NCI-H2081 treated with DMSO at 0.1 percent for 48 hours (cell line): ENCODE measurements at places on chromosomes 5 and 9.

DNA sequence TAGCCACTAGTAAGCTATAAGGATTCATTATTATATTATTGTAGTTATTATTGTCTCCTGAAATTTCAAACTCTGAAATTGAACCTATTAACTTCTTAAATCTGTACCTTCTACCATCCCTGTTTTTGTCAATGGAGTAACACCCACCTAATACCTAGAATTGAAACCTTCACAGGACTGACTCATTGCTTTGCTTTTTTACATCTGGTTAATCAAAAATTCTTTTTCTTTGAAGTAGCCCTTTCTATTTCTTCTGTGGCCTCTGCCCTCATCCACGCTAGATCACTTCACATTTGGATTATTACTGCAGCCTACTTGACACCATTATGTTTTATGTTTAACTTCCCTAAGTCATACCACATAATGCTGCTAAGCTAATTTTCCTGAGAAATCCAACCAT lies 35.6 kb downstream of the RBM27 start:
- DNase-seq, result no peak

DNA sequence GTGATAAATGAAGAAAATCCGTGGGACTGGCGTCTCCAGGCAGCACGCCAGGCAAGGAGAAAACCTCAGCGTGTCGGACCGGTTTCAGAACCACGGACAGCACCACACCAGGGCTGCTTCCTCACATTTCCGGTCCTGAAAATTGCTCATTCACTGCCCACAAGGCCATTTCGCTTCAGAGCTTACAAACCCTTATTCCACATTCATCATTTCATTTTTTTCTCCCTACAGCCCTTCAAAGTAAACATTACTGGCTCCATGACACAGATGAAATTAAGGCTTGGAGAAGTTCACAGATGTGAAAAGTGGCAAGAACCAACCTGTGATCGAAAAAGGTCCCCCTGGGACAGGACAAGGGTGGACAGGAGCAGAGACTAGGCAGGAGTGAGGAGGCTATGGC lies 1.5 kb upstream of the GPRIN1 start:
- DNase-seq, result no peak

- no peak for DNase-seq
These were observed 974 bp downstream of the C9orf40 start for GRCh38 chr9:74951725-74952151.

DNA sequence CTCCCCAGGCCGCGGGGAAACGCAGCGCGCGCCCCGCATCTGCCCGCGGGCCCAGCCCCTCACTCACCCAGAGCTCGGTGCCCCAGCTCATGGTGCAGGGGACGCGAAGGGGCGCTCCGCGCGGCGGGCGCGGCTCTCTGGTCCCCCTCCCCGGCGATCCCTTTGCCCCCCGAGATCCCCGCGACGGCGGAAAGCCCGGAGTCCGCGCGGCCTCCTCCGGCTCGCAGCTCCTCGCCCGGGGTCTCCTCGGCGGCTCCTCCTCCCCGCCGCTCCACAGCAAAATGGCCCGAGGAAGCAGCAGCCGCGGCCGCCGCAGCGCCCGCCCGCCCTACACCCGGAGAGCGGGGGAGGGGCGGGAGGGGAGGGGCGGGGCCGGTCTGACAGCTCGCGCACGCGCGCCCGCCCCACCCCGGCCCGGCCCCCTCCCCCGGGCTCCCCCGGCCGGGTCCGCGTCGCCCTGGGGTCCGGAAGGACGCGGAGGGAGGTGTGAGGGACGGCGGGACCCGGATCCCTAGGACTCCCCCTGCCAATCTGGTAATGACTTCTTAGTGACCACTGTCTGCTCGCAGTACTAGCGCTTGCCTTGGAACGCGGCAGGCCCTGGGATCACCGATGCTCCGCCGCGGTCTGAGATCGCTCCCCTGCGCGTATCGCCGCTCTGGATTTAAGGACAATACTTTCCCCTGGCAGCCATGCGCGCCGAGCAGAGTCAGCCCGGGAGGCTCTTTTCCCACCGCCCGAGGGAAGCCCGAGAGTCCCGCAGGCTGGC lies at the start of gene FNBP1:
Gene FNBP1 (minus strand): TSS at position 305 of the 769 bp plus-strand sequence. CDS start 214 bp downstream, at position 91.
- DNase-seq, result no peak

- DNase-seq, result no peak
These were observed 8.5 kb downstream of the PTGS1 start for GRCh38 chr9:122379340-122379739.

DNA sequence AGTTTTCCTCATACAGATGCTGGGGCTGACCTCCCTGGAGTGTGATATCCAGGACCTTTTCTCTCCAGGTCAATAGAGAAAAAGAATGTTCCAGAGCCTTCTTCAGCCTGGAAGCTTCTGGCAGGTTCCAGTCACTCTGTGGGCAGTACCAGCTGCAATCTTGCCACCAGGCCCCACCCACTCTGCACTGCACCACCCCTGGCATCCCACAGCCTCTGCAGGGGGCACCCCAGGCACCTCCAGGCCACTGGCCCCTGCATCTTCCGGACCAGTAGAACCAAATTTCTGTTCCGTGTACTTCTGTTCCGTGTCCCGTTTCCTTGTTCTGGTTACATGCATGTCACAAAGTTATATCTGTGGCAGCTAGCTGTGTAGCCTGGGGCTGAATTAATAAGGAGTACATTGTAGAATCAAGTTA lies 83.3 kb upstream of the ZBTB43 start:
- DNase-seq, result no peak

DNA sequence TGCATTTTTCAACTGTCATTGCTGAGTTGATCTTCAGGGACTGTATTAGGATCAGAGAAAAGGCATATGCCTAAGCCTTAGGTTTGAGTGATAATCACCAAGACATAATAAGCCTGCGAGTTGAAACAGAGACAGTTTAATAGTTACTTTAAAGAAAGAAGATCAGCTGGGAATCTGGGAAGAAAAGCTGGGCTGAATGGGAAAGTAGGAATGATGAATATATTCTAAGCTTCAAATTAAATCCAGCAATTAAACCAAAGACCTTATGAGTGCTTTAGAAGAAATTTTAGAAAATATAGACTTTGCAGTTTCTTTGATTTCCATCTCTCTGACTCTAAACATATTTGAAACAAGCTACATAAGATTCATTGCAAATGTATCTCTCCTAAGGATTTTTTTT lies 222.3 kb downstream of the ENC1 start:
- no peak for DNase-seq

DNA sequence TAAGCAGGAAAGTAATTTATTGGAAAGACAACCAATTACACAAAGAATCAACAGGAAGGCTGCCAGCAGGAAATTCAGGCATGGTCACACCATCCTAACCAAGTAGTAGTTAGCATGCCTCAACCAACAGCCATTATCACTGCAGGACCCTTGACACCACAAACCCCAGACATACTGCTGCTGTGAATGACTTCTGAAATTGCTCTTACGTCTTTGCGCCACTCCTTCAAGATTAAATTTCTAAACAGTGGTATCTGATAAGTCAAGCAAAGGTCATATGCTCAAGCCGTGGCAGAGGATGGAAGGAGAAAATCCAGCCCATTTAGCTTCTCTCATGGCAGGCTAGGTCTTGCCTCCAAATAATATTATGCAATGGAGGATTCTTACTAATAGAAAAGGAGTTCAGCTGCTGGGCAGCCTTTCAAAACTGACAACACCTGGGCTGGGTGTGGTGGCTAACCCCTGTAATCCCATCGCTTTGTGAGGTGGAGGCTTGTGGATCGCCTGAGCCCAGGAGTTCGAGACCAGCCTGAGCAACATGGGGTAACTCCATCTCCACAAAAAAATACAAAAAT lies 5.0 kb upstream of the PTGER4 start:
- no peak for DNase-seq

DNA sequence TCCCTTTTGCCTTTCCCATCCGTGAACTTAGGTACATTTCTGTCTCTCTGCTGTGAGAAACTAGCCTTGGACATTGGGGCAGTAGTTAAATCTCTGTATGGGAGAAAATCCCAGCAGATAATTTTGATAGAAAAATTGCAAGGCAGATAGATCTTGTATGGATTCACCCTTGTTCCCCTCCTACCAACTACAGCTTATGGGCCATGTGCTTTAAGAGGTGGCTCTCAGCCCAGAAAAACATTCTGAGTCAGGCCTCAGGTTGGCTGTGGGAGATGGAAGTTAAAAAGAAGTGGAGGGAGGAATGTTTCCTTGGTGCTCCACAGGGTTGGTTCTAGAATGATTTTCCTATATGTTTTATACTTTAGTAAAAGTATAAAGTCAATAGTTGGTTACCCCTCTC lies 1.4 kb upstream of the KDM3B start:
- no peak for DNase-seq

DNA sequence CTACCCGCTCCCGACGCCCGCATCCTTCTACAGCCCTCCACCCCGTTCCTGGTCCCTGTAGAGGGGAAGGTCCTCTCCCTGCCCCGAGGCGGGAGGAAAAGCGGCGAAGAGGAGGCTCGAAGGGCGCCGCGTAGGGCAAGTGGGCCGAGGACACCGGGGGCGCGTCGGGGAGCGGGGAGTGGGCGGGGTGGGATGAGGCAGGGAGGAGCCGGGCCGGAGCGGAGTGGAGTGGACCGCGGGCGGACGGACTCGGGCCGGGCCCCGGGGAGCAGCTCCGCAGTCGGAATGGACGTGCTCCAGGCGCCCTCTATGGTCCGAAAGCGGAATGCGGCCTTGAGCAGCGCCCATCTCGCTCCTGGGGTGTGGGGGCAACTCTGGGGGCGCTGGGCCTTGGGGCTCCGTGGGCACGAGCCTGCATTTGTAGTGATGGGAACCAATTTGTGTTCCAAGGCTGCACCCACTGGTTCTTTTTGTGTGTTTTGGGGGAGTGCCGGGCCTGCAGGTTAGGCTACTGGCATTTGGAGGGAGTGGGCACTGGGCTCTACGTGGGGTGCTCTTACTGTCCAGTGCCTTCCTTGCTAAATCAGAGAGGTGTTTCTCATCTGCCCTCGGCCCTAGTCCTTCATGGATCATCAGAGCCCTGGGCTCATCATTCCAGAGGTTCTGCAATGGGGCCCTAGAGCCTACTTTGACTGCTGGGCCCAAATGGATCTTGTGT lies 7.3 kb downstream of the IRX1 start:
- no peak for DNase-seq

DNA sequence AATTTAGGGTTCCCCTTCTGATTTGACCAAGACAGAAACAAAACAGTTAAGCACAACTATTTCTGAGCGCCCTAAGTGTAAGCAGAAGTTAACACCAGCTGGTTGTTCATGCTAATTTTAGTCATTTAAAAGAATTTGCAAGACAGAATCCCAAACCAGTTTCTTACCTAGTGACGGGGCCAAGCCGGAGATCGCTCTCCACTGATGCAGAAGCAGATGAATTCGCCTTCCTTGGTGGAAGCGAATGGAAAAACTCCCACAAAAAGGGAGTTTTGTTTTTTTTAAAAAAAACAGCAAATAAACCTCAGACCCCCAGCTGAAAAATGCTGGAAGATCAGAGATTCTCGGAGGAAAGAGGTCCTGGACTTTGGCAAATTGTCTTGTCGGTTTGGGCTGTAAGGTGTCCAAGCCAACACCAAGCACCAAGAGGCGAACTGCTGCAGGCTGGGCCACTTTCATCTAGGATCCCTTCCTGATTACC lies 47.4 kb upstream of the GLDC start:
- no peak for DNase-seq

GRCh38 chr5:104126980-104127379 lies 564.4 kb upstream of the NUDT12 start:
- no peak for DNase-seq

GRCh38 chr5:124060011-124060410 lies 548.0 kb downstream of the CSNK1G3 start:
- DNase-seq, result no peak

DNA sequence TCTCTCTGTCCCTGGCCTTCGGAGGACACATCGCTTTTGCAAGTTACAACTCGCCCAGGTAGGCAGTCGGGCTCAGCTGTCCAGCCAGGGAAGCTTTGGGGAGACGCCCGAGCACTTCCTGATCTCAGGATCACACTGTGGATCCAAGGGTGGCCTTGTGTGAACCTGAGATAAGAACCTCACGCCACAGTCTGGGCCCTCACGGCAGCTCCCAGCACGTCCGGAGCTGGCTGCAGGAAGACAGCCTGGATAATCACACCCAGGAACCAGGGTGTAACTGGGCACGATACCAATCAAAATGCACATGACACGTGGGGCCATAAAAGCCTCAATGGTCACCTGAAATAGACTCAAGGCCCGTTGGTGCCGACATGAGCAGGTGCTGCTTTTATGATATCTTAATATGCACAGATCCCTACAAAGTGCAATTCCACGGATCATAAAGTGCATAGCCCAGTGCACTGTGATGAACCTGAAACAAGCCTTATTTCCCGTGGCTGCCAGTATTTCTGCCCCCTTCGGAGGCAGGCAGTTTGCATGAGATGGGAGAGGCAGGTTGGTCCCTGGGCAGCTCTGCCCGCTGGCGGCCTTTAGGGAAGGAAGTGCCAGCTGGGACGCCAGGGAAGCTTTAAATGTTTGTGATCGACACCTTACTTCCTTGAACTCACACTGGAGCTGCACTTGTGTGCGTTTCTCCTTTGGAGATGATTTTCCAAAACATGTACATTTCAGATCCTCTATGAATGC lies 14.5 kb downstream of the SLC6A18 start:
- no peak for DNase-seq

- DNase-seq, result no peak
These were observed 119.6 kb downstream of the SEMA6A start for GRCh38 chr5:116455061-116455460.

- no peak for DNase-seq
These were observed 331.9 kb upstream of the KLF9 start for GRCh38 chr9:70746316-70746715.

GRCh38 chr9:87270221-87270847 lies 227.3 kb upstream of the DAPK1 start:
- DNase-seq, result no peak

GRCh38 chr9:121886759-121887485 lies 206.2 kb downstream of the TTLL11 start:
- no peak for DNase-seq

- no peak for DNase-seq
These were observed 428 bp downstream of the EFNA5 start for GRCh38 chr5:107670087-107670931.

- DNase-seq, result no peak
These were observed 3.8 kb upstream of the NPDC1 start for GRCh38 chr9:137049544-137050449.

- no peak for DNase-seq
These were observed 89.8 kb downstream of the NTRK2 start for GRCh38 chr9:84759300-84759750.

DNA sequence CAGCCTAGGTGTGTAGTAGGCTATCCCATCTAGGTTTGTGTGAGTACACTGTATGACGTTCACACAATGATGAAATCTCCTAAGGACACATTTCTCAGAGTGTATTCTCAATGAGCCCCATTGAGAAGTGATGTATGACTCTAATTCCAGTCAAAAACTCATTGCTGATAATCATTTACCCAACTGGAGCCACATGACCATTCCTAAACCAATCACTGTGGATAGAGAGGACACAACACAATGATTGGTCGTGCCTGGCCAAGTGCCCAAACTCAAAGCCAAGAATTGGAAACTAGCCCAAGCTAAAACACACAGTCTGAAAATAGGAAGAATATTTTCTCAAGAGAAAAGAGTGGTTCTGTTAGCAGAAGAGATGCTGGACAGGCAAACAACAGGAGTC lies 191.2 kb downstream of the ZNF462 start:
- no peak for DNase-seq

GRCh38 chr5:171120986-171121622 lies 187.9 kb upstream of the TLX3 start:
- no peak for DNase-seq
